ENCODE measurements at places on chromosomes 1 and 21. TPM values are rescaled to one million over a fixed set of nuclear protein-coding genes. Genes with fewer than 3 reads are reported as not detected.

Gene ZFYVE9
- 40.7 TPM for total RNA-seq

Gene MAP3K21
- 0.10 TPM for total RNA-seq

Gene C1orf210
- total RNA-seq = not detected

Gene WDR64
- not detected for total RNA-seq

Gene ST6GALNAC3
- total RNA-seq = 0.36 TPM

Gene KDM1A
- 72.6 TPM for total RNA-seq

Gene ADGRB2
- 16.7 TPM for total RNA-seq

Gene CELF3
- not detected for total RNA-seq

Gene TGFB2
- 56.9 TPM for total RNA-seq

Gene CFAP126
- not detected for total RNA-seq

Gene PLA2G5
- 0.52 TPM for total RNA-seq

Gene TNFRSF9
- total RNA-seq = 0.07 TPM

Gene C1orf167
- total RNA-seq = 0.20 TPM

Gene CHODL
- total RNA-seq = 0.07 TPM

Gene SLC44A3
- 2.2 TPM for total RNA-seq

Gene FCN3
- not detected for total RNA-seq

Gene C1orf94
- total RNA-seq = not detected

Gene KRTAP21-2
- total RNA-seq = not detected

Gene SMPDL3B
- total RNA-seq = not detected

Gene S100A7
- not detected for total RNA-seq

Gene CASQ1
- total RNA-seq = 0.20 TPM

Gene MYOG
- not detected for total RNA-seq

Gene SLC6A17
- 0.79 TPM for total RNA-seq

Gene NTMT2
- total RNA-seq = not detected
